H4 (cell line): ENCODE measurements at places on chromosomes 3 and 15. TPM values are rescaled to one million over a fixed set of nuclear protein-coding genes. Genes with fewer than 3 reads are reported as not detected.

DNA sequence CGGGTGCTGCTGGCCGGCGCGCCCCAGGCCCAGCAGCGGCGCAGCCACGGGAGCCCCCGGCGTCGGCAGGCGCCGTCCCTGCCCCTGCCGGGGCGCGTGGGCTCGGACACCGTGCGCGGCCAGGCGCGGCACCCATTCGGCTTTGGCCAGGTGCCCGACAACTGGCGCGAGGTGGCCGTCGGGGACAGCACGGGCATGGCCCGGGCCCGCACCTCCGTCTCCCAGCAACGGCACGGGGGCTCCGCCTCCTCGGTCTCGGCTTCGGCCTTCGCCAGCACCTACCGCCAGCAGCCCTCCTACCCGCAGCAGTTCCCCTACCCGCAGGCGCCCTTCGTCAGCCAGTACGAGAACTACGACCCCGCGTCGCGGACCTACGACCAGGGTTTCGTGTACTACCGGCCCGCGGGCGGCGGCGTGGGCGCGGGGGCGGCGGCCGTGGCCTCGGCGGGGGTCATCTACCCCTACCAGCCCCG lies 777 bp downstream of the LOXL1 start:
- DNase-seq = peak; percentile 39

GRCh38 chr15:52652984-52653383 lies 26.2 kb downstream of the ATOSA start:
- DNase-seq = peak; percentile 82

GRCh38 chr15:67100801-67101581 lies 35.6 kb downstream of the SMAD3 start:
- DNase-seq = no peak

GRCh38 chr3:128800241-128801187 lies 74.5 kb downstream of the RAB7A start:
- no peak for DNase-seq

- DNase-seq = no peak
These were observed 580.3 kb downstream of the MECOM start for GRCh38 chr3:169083163-169083562.

GRCh38 chr3:168933614-168934013 lies 729.9 kb downstream of the MECOM start:
- DNase-seq = peak; percentile 10

DNA sequence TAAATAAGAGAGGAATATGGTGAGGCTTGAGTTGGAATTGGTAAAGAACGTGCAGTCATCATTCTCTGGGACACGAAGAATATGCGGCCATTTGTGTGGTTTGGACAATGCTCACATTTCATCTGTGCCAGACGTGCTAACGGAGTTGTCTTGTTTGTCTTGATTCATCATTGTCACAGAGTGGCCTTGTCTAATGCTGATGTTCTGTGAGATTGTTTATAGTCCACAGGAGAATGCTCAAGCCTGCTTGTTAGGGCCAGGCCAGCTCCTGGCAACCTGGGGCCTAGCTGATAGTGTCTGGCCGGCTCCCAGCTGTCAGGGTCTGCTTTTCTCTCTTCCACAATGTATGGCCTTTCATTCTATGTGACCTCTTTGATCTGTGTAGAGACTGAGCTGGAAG lies 384.7 kb downstream of the EDEM1 start:
- DNase-seq = no peak

DNA sequence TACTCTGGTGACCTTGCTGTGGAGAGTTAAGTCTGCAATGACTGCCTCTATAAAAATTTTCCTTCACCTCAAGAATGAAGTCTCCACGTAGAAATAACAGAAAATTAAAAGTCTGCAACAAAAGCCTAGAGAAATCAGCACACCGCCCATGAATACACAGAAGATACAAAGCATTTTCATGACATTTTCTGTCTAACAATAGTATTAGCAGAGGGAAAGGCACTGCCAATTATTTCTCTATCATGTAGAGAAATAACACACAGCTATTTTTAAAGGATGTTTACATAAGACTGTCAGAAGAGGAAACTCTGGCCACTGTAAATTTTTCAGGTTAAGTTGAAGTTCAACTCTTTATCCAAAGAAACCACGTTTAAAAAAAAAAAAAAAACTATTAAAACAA lies 80.8 kb downstream of the GSK3B start:
- no peak for DNase-seq

DNA sequence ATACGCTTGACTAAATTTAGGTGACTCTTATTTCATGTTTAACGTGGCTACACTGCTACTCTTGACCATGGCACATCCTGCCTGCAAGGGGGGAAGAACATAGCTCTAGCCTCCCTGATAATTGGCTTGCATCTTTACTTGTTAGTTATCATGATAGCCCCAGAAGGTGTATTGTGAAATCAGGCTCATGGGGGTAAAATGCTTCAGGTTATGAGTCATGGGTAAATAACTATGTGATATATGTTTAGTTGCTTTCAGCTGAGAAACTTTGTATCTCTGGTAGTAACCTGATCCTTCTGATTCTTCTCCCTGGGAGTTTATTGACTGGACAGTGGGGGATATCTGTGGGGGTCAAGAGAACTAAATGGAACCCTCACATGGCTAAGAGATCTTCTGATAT lies 660.8 kb upstream of the UBE2E2 start:
- DNase-seq = no peak

Gene MNS1
- 0.62 and 0.66 TPM in 2 replicates for total RNA-seq
